ENCODE measurements at places on chromosomes 11 and 22.

- no peak for DNase-seq
Observed at GRCh38 chr11:87712802-87713202, 462.4 kb downstream of the RAB38 start.

DNA sequence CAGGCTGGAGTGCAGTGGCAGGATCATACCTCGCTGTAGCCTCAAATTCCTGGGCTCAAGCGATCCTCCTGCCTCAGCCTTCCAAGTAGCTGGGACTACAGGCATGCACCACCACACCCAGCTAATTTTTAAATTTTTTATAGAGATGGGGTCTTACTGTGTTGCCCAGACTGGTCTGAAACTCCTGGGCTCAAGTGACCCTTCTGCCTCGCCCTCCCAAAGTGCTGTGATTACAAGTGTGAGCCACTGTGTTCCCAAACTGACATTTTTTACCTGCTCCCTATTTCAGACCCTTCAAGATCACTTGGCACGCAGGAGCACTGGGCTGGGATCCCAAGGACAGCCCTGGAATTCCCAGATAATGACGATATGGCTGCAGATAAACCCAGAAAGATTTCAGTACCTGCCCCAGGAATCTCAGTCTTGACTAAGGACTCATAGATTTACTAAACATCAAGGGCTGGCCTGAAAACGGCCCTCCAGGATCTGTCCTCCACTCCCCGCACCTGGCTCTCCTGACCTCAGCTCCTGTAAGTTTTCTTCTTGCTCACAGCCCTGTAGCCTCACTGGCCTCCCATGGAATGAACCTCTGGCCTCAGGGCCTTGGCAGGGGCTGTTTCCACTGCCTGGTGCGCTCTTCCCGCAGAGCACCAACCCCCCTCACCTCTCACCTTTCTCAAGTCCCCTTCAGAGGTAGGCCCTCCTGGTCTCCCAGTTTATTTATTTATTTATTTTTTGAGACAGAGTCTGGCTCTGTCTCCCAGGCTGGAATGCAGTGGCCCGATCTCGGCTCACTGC lies 3.6 kb upstream of the CSNK1E start:
- no peak for DNase-seq

GRCh38 chr22:35552196-35552842 lies 11.7 kb downstream of the RASD2 start:
- DNase-seq, result peak; percentile 36

DNA sequence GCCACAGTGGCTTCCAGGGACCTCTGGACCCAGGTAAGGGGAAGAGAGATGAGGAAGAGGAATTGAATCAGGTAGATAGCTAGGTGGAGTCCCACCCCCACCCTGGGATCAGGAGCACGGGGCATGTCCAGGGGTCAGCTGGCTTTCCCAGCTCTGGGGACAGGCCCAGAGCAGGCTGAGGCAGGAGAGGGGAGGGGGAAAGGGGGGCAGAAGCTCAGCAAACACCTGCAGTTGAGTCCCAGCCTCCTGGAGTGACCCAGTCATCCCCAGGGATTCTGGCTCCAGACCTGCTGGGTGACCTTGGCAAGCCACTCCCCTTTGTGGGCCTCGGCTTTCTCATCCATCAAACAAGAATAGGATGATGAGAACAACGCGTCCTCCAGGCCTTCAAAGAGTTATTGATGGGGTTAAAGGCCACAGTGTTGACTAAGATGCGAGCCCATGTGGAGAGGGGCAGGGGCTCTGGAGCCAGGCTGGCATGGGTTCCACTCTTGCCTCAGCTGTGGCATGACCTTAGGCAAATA lies 16.0 kb downstream of the STARD10 start:
- no peak for DNase-seq

- no peak for DNase-seq
Observed at GRCh38 chr11:63764340-63764678, 4.3 kb downstream of the ZFTA start.

- DNase-seq, result peak; percentile 71
Observed at GRCh38 chr11:62546244-62546928, at the start of gene AHNAK. Gene AHNAK (minus strand): TSS chr11:62546806. CDS start chr11:62536098, 10,708 bp downstream.

GRCh38 chr22:22818861-22819855 lies 68.5 kb upstream of the IGLL5 start:
- DNase-seq, result no peak

- DNase-seq, result no peak
Observed at GRCh38 chr11:111834432-111835163, 36.8 kb downstream of the ALG9 start.

GRCh38 chr11:32105871-32106560 lies 15.1 kb downstream of the RCN1 start:
- no peak for DNase-seq

- DNase-seq, result no peak
Observed at GRCh38 chr11:62644220-62644619, 2.2 kb downstream of the GANAB start.

- DNase-seq, result no peak
Observed at GRCh38 chr22:31135706-31136105, 4.6 kb downstream of the PLA2G3 start.

DNA sequence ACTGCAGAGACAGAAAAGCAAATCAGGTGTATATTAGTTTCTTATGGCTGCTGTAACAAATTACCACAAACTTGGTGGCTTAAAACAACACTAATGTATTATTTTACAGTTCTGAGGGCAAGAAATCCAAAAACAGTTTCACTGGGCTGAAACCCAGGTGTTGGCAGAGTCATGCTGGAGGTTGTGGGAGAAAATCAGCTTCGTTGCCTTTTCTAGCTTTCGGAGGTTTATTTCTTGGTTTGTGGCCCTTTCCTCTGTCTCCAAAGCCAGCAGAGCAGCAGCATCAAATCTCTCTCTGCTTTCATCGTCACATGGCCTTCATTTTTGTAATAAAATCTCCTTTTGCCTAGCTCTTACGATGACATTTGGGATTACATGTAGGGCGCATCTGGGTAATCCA lies 33.0 kb upstream of the OR6M1 start:
- no peak for DNase-seq

- no peak for DNase-seq
Observed at GRCh38 chr22:48709453-48709852, 1118.2 kb downstream of the BRD1 start.

DNA sequence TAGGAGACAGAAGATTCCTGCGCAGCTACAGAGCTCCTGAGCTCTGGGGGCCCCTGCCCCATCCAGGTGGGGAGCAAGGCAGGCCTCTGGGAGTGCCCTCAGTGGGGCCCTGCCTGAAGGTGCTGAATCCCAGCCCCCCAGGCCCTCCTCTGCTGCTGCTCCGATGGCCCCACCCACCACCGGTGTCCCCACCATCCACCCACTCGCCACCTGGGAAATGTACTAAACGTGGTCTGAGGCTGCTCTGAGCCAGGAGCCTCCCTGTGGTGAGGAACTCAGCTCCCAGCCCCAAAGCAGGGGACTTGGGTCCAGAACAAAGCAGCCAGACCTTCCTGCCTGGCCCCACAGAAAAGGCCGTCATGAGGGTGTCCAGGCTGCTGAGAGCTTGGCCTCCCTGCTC lies 289.4 kb downstream of the CTTN start:
- no peak for DNase-seq

DNA sequence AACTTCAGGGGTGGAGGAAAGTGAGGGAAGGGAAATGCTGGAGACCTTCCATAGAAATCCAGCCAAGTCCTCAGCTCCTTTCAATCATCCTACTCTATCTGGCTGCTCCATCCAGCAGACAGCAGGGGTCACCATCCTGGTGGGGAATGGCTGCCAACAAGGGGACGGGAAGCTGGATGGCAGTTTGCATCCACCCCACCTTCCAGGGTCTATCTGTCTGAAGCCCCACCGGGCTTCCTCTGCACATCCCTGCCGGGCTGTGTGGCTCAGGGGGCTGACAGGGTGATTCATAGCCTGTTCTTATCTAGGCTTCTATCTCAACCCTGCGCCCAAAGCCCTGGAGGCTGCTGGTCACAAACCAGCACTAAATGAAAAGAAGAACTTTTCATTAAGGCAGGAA lies 1.1 kb downstream of the SYTL2 start:
- no peak for DNase-seq

- DNase-seq, result peak; percentile 71
Observed at GRCh38 chr22:29780748-29781676, 13.8 kb downstream of the UQCR10 start.

DNA sequence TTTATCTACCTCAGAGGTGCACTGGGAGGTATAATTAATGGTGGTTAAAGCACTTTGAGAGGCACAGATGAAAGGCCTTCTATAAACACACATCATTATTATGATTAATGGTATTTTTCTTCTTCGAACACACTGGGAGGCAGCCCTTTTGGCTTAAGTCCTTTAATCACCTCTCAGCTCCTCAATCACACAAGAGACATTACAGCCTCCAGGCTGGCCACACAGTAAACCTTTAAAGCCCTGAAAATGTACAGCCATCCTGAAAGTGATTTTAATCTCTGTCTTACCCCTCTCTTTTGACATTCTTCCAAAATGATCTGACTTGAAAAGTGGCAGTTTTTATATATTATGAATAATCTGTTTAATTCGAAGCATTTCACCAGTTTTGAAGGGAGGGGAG lies 54.3 kb upstream of the VSTM5 start:
- DNase-seq, result no peak

DNA sequence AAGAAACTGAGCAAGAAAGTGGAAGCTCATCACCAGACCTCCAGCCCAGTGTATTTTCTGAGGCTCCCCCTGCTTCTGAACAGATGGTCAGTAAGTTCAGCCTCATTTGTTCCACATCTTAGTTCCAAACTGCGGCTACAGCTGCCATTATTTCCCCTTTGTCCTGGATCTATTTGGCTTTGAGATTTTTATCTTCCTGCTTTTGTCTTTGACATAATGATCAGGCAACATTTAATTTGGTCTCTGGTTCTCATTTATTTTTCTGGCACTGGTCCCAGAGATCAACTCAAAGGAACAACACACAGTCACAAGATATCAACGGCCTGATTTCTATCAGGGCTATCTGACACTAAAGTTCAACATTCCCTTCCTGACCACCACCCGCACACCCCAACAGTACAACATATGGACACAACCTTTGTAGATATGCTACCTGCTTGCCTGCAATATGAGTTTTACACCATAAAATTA lies 137.5 kb downstream of the FAM76B start:
- no peak for DNase-seq

- no peak for DNase-seq
Observed at GRCh38 chr11:121451178-121451985, 732 bp upstream of the SORL1 start.

DNA sequence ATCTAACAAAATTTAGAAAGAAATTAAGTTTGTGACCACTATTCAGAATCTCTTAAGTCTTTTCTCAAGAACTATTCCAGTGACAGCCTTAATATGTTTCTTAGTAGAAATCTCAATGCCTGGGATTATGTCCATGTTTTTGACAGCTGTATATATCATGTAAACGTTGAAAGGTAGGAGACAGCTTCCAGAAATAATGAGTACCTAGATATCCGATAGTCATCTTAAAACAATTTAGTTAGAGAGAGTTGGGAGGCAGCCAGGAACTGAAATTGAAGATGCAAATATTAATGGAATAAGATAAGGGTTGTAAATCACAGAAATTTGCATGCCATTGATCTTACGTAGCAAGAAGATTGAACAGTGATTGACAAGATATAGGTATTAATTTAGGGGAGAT lies 955.2 kb downstream of the JRKL start:
- no peak for DNase-seq

DNA sequence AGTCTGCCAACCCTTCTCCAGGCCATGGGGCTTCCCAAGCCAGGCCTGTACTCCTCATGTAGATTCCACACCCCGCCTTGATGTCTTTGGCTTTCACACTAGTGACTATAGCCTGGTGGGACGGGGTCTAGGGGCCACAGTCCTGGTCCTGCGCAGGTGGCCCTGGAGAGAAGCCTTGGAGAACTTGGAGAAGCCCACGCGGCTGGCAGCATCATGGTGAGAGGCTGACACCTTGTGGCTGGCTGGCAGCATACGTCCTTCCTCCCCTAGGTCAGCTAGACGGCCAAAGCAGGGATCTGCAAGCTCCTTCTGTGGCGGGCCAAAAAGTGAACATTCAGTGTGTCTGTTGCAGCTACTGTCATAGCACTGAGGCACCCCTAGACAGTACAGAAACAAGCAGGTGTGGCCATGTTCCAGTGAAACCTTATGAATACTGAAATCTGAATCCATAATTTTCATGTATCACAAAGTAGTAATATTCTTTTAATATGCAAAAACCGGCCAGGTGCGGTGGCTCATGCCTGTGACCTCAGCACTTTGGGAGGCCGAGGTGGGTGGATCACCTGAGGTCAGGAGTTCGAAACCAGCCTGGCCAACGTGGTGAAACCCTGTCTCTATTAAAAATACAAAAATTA lies 42.0 kb downstream of the FAM83F start:
- peak; percentile 84 for DNase-seq

GRCh38 chr11:105673089-105673488 lies 63.2 kb downstream of the GRIA4 start:
- DNase-seq, result peak; percentile 66

DNA sequence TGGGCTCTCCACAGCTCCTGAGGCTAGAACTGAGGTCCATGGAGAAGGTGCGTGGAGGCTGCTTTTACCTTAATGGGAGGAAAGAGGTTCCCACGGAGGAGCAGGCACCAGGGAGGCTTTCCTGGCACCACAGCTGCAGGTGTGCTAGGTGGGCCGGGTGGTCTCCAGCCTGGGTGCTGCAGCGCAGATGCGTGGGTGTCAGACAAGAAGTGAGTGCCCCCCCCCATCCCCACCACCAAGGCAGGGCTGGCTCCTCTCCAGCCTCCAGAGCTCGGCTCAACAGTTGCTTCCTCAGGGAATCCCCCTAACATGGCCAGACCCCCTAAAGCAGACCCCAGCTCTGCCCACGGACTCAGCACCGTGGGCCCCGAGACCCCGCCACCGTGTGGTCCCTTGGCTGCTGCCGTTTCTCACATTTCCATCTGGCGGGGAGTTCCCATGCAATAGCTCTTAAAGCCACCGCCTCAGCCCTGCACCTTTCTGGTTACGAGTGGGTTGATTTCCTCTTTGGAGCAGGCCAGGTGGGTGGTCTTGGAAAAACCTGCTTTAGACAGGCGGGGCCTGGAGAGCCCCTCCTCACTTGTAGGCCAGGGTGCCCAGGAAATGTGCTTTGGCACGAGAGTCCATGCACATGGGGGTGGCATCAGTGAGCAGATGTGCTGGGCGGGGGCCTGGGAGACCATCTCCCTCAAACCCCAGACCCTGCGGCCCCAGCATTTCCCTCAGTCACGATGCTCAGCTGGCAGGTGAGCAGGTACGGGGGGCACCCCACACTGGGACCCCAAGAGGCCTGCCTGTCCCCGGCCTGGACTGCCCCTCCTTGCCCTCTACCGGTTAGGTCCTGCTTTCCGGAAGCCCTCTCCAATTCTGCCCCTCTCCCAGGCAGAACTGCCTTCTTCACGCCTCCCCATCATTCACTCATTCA lies 93.7 kb downstream of the ARHGAP8 start:
- DNase-seq, result no peak

Data from RKO (cell line).